A172 (cell line): ENCODE measurements at places on chromosomes 2 and 18. TPM values are rescaled to one million over a fixed set of nuclear protein-coding genes. Genes with fewer than 3 reads are reported as not detected.
A peak's percentile ranks its signal among the peaks of the same experiment; 100 is the strongest.

GRCh38 chr2:68203587-68203986, 45.9 kb downstream of the PNO1 start:
- DNase-seq: no peak

GRCh38 chr18:11826836-11827235, 24.4 kb upstream of the CHMP1B start:
- DNase-seq: no peak

DNA sequence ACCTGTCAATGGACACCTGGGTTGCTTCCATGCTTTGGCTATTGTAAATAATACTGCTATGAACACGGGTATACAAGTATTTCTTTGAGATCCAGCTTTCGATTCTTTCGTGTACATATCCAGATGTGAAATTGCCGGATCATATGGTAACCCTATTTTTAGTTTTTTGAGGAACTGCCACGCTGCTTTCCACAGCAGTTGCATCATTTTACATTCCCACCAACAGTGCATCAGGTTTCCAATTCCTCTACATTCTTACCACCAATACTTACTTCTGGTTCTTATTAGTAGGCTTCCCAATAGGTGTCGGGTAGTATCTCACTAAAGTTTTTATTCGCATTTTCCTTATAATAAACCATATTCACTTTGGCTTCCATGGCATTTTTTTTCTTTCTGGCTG, 69.6 kb downstream of the PID1 start:
- no peak for DNase-seq

The KLF7 gene
- total RNA-seq: 9.1 and 13.7 TPM in 2 replicates

DNA sequence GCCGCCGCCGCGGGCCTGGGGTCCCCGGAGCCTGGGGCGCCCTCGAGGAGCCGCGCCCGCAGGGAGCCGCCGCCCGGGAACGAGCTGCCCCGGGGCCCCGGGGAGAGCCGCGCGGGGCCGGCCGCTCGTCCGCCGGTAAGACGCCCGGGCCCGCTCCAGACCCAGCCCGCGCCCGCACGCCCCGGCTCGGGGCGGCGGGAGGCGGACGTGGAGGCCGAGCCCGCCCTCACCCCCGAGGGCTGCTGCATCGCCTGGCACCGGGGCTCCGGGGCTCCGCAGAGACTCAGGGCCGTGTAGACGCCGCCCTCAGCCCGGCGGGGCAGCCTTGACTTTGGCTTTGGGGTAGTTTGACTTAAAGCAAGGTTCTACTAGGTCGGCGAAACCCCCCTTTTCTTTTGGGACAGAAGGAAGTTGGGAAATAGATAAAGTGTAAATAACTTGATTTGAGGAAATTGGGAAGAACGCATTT, 335 bp downstream of the ERFE start:
- no peak for DNase-seq

DNA sequence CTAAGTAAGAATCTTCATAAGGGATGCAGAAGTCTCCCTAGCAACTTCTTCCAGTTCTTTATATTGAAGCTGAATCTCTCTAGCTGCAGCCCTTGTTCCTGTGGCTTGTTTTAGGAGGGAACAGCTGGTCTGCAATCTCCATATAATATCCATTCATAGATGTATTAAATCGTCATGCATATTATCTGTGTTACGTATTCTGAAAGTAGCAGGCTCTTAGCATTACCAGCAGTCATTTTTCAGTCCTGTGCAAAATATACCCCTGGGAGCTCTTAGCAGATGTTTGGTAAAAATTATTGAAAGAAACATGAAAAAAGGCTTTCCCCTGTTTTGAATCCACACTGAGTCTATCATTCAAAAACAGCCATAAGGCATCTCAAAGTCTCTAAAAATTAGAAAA, 385.3 kb downstream of the IRS1 start:
- no peak for DNase-seq

The GREB1 gene
- 2.8 and 3.4 TPM in 2 replicates for total RNA-seq

- no peak for DNase-seq
These were observed 177.2 kb downstream of the GALNT13 start for GRCh38 chr2:154048905-154049304.

- DNase-seq: no peak
These were observed 3.6 kb upstream of the CHMP3 start for GRCh38 chr2:86566821-86567190.

DNA sequence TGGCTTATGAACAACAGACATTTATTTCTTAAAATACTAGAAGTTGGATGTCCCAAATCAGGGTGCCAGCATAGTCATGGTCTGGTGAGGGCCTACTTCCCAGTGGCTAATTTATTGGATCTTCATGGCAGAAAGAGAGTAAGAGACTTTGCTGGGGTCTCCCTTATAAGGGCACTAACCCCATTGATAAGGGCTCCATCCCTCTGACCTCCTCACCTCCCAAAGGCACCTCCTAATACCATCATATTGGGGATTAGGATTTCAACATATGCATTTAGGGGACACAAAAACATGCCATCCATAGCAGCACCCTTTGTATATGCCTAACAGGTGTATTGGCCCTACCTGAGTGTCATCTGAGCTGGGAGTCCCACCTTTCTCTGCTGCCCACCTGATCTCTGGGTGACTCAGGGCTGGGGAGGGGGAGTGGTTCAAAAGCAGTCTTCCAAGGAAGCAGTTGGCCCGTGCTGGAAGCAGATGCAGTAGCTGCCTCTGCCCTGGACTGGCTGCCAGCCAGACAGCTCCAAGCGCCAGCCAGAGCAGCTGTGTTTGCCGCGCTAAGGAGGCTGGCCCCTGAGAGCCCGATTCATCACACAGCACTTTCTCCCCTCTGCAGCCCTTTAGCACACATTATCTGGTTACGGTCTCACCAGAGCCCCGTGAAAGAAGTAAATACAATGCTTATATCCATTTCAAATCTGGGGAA, 84.6 kb downstream of the SMAD7 start:
- no peak for DNase-seq

GRCh38 chr18:5455674-5456073, 88.1 kb downstream of the EPB41L3 start:
- DNase-seq: no peak

DNA sequence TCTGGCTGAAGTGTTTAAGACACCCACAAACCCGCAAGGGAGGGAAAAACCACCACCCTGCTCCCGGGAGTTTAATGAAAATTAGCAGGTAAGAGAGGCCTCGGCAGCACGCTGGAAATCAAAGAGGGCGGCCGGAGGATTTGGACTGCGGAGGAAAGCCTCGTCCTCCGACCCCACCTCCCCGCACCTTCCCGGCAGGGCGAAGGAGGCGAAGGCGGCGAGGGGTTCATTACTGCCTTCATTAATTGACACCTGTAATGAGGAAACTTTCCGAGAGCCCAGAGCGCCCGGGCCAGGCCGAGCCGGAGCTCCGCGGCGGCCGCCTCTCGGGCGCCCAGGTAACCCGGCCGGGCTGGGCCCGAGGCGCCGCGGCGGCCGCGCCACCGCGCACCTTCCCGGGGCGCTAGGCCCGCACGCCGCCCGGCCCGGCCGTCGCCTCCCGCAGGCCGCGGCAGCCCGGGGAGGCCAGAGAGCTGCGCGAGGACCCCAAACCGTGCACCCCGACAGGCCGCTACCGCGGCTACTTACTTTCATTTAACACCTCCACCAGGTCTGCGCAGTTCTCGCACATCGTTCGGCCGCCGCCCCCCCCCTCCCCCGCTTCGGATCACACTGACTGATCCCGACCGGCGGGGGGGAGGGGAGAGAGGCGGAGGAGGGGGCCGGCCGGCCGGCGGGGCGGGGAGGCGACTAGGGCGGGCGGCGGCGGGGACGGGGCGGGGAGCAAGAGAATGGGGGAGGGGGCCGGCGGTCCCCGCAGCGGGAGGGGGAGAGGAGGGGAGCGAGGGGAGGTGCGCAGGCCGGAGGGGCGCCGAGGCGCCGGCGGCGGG, 550 bp downstream of the USP34 start:
- peak; percentile 62 for DNase-seq

GRCh38 chr2:136394136-136395060, 276.4 kb upstream of the CXCR4 start:
- no peak for DNase-seq

The ERLEC1 gene
- total RNA-seq: 68.9 and 76.3 TPM in 2 replicates

DNA sequence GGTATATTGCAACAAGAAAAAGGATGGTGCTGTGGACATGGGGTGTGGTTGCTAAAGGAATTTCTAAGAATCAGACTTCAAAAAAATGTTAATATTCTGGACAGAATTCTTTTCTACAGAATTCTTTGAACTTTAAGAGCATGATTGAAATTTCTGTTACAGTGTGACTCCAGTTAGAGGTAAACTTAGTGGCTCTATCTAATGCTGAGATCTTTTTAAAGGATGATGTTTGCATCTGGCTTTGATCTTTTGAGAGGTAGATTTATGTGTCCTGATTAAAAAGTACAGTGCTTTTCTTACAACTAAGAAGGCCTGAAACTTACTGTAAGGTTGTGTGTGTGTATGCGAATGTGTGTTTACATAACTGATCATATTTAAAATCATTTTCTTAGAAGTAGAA, 25.4 kb downstream of the NCK2 start:
- no peak for DNase-seq

The KCNK3 gene
- 0.05 and 0.60 TPM in 2 replicates for total RNA-seq

DNA sequence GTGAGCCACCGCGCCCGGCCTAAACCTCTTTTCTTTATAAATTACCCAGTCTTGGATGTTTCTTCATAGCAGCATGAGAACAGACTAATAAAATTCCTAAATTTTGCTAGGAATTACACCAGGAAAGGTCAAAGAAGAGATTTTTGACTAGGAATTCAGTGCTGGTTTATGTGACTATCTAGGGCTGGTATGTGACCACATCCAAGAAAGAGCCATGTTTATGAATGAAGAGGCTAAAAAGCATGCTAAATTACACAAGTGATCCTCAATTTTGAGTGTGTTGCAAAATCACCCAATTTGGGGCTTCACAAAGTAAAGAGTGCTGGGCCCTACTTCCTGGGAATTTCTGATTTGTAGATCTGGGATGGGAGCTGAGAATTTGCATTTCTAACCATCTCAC, 123.6 kb downstream of the CSRNP3 start:
- no peak for DNase-seq

- no peak for DNase-seq
These were observed 1343.9 kb downstream of the SUCLG1 start for GRCh38 chr2:83115155-83115554.

DNA sequence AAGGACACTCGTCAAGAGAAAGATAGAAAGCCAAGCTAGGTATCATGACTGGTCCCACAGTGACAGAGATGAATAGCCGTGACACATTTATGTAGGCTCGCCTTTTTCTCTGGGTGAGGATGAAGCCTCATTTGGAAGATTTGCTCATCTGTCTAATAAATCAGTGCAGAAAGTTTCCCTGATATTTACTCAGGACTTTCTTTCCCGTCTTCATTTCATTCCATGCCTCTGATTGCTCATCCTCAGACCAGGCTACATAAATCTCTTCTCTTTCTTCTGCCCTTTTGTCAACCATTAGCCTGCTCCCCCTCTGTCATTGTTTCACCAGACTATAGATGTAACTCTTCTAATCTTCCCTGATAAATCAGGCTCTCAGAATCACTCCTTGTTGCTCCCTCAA, 361.8 kb upstream of the MEIS1 start:
- peak; percentile 78 for DNase-seq

- DNase-seq: no peak
These were observed 9.9 kb downstream of the UBE2E3 start for GRCh38 chr2:180990337-180990736.

DNA sequence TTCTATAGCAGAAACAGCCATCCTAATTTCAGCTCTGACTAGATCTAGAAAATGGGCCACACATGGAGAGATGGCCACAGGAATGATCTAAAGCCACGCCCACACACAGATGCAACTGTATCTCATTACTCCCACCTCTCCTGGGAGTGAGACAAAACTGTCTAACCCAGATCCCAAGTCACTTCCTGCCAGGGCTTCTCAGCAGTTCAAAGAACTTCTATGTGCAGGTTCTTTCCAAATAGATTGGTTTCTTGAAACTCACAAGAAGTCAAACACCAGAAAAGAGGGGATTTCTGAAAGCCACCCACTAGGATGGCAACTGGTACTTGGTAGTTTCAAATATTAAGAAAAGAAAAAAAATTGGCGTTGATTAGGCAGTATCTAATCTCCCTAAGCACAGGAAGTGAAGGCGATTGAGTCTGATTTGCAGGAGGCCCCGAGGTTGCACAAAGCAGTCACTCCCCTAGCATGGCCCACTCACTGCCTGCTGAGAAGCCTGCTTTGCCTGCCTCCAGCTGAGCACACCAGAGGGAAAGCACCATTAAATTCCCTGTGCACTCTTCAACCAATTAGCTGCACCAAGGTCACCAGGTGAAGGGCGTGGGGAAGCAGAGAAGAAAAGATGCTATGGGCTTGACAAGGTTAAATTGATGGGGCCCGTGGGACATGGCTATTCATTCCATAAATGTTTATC, 51.1 kb downstream of the PAPOLG start:
- DNase-seq: peak; percentile 62

The RAD51AP2 gene
- total RNA-seq: 0.17 TPM in 1 of 2 replicates, not detected in the other

DNA sequence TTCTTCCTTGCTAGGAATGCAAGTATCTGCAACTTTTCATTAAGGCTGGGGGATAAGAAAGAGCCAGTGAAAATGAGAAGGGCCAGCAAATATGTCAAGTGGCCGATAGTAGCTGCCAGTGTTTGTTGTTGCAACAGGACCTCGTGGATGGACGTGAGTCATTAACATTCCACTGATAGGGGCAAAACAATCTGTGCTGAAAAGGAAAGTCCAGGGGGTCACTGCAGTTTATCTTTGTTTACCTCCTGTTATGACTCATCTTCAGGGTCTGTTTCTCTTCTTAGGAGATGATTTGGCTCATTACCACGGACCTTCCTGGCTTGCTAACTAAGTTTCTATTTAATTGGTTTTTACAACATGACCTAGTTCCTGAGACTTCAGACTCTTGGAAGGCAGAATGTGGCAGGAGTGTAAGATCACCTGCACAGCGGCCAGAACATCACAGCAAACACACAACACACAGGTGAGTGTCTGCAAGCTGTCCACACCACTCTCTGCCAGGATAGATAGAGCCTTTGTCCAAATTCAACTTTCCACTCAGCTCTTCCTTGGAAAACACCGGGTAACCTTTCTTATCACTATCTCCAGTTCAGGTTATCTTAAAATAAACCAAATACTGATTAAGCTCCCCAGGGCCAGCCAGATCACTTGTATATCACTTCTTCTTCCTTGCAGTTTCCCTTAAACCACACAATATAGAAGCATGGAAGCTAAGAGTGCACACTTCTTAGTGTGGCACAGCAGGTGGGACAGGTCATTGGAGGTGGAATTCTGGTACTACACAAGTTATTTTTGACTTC, 157.5 kb upstream of the LMAN1 start:
- peak; percentile 80 for DNase-seq

The ARL4C gene
- 72.2 and 79.6 TPM in 2 replicates for total RNA-seq

DNA sequence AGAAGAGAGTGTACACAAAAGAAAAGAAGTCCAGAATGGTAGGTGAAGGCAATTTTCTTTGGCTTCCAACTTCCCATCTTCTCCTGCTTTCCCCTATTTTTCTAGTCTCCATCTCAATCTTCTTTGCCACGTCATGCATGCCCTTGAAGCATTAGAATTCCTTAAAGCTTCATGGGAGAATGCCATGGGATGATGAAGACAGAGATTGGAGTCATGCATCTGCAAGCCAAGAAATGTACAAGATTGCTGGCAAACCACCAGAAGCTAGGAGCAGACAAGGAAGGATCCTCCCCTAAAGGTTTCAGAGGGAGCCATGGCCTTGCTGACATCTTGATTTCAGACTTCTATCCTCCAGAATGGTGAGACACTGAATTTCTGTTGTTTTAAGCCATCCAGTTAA, 305.9 kb downstream of the HRH4 start:
- DNase-seq: no peak

GRCh38 chr2:175227393-175227792, 45.9 kb upstream of the ATP5MC3 start:
- no peak for DNase-seq

GRCh38 chr2:33552758-33553461, 46.2 kb downstream of the FAM98A start:
- DNase-seq: no peak

GRCh38 chr18:45551142-45551815, 64.0 kb upstream of the SLC14A2 start:
- no peak for DNase-seq

The UGT1A8 gene
- not detected in 2 replicates for total RNA-seq
